Fibroblast of lung (primary cell): ENCODE measurements at places on chromosomes 6 and 20.

- H3K27ac ChIP-seq, result peak overlapping the region; percentile 32
- H3K27me3 ChIP-seq, result no peaks in the 10 kb centered on the region
- peak; percentile 86 for DNase-seq
- H3K36me3 ChIP-seq, result no peaks in the 10 kb centered on the region
- no peak overlapping the region for H3K4me3 ChIP-seq
Measured at GRCh38 chr20:50744143-50744792, 12.9 kb downstream of the PARD6B start.

- H3K36me3 ChIP-seq, result no peaks in the 10 kb centered on the region
- peaks cover 30% of the 10 kb centered on the region for H3K4me1 ChIP-seq
- peak overlapping the region; percentile 85 for H3K27ac ChIP-seq
- peak; percentile 100 for DNase-seq
Measured at GRCh38 chr6:30752157-30752927, 8.0 kb upstream of the IER3 start.

- H3K36me3 ChIP-seq, result peaks cover 3% of the 10 kb centered on the region
- H3K27ac ChIP-seq, result no peak overlapping the region
- no peak for DNase-seq
- no peaks in the 10 kb centered on the region for H3K27me3 ChIP-seq
Measured at GRCh38 chr6:3743541-3743940, 8.0 kb downstream of the PXDC1 start.

DNA sequence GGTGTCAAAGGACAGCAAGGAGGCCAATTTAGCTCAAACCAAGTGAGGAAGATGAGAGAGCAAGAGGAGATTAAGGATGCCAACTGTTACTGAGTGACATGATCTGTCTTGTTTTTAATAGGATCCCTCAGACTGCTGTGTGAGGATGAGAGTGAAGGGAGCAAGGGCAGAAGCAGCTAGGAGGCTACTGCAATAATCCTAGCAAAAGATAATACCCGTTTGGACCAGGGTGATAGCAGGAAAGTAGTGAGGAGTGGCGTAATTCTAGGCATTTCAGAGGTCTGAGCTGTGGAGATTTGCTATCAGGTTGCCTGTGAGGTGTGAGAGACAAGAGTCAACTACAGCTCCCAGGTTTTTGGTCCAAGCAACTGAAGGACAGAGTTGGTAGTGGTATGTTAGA, 14.7 kb downstream of the UBE2V1 start:
- no peaks in the 10 kb centered on the region for H3K27me3 ChIP-seq
- no peak for DNase-seq
- peaks cover 10% of the 10 kb centered on the region for H3K4me1 ChIP-seq
- no peak overlapping the region for H3K27ac ChIP-seq

DNA sequence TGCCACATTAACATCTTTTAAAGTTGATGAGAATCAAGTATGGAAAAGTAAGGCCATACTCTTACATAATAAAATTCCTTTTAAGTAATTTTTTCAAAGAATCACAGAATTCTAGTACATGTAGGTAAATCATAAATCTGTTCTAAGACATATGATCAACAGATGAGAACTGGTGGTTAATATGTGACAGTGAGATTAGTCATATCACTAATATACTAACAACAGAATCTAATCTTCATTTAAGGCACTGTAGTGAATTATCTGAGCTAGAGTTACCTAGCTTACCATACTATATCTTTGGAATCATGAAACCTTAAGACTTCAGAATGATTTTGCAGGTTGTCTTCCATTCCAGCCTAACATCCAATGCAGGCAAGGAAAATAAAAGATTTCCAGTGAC, 11.6 kb downstream of the PLN start:
- no peak overlapping the region for H3K4me3 ChIP-seq
- DNase-seq, result no peak
- H3K27ac ChIP-seq, result no peak overlapping the region
- H3K27me3 ChIP-seq, result no peaks in the 10 kb centered on the region
- H3K4me1 ChIP-seq, result peaks cover 4% of the 10 kb centered on the region

GRCh38 chr20:10823585-10823984, 149.8 kb upstream of the JAG1 start:
- no peak overlapping the region for H3K27ac ChIP-seq
- peaks cover 5% of the 10 kb centered on the region for H3K27me3 ChIP-seq
- no peaks in the 10 kb centered on the region for H3K36me3 ChIP-seq
- DNase-seq, result no peak

DNA sequence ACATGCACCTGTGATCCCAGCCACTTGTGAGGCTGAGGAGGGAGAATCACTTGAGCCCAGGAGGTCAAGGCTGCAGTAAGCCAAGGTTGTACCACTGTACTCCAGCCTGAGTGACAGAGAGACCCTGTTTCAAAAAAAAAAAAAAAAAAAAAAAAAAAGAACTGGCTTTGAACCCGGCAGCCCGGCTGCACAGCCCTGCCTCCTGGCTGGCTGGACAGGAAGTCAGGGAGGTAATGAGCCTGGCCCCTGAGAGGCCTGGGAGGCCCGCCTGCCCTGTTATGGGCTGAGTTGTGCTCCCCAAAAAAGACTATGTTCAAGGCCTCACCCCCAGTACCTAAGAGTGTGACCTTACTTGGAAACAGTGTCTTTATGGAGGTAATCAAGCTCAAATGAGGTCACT, 65.6 kb downstream of the ABHD12 start:
- H3K4me1 ChIP-seq, result peaks cover 2% of the 10 kb centered on the region
- H3K36me3 ChIP-seq, result peaks cover 9% of the 10 kb centered on the region

GRCh38 chr6:142489722-142490610, 188.2 kb downstream of the ADGRG6 start:
- H3K27me3 ChIP-seq, result no peaks in the 10 kb centered on the region
- H3K4me3 ChIP-seq, result no peak overlapping the region
- no peak for DNase-seq
- H3K27ac ChIP-seq, result no peak overlapping the region
- H3K36me3 ChIP-seq, result no peaks in the 10 kb centered on the region
- H3K4me1 ChIP-seq, result no peaks in the 10 kb centered on the region

- peaks cover 38% of the 10 kb centered on the region for H3K4me1 ChIP-seq
- peak overlapping the region; percentile 97 for H3K27ac ChIP-seq
- no peaks in the 10 kb centered on the region for H3K27me3 ChIP-seq
- H3K36me3 ChIP-seq, result no peaks in the 10 kb centered on the region
- DNase-seq, result peak; percentile 96
- H3K4me3 ChIP-seq, result no peak overlapping the region
Measured at GRCh38 chr6:111552241-111552744, 53.4 kb downstream of the TRAF3IP2 start.

DNA sequence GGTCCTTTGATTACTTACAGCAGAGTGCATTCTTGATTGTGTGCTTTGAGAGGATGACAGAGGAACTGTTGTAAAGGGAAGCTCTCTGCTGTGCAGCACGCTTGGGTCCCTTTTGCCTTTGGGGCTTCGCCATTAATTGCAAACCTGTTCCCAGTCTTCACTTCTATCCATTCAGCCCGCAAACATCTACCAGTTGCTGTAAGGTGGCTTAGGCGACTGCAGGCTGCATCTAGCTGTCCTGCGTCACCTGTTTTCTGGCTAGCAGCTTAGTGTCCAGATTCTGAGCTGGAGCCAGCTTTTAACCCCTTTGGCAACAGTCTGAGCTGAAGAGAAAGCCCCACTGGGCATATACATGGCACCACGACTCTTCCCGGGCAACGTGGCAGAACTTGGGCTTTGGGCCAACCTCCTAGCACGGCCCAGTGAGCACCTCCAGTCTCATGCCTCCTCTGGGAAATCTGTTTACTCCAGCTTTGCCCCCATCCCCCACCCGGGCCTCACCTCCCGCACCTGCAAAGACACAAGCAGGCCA, 2.5 kb upstream of the FASTKD5 start:
- H3K4me1 ChIP-seq, result peaks cover 2% of the 10 kb centered on the region
- no peak overlapping the region for H3K4me3 ChIP-seq
- no peaks in the 10 kb centered on the region for H3K27me3 ChIP-seq
- DNase-seq, result no peak
- H3K36me3 ChIP-seq, result no peaks in the 10 kb centered on the region
- H3K27ac ChIP-seq, result no peak overlapping the region

- H3K4me1 ChIP-seq, result no peaks in the 10 kb centered on the region
- H3K27me3 ChIP-seq, result no peaks in the 10 kb centered on the region
- H3K4me3 ChIP-seq, result no peak overlapping the region
Measured at GRCh38 chr6:105014448-105014847, 57.5 kb downstream of the LIN28B start.

DNA sequence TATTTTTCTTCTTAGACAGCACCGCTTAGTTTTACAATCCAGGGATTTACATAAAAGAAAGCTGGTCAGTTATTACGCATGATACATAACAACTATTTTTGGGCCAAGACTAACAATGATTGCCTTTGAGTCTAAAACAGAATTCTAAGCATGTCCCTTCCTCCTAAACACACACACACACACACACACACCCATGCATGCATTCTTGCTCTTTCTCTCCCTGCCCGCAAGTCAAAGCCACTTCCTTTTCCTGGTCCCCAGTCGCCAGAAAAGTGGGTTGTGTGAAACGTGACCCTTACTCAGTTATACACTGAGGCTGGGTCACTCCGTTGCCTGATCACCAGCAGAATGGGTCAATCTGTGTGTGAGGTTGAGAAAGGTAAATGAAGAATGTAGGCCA, 31.4 kb downstream of the FYN start:
- H3K36me3 ChIP-seq, result no peaks in the 10 kb centered on the region
- H3K27ac ChIP-seq, result peak overlapping the region; percentile 43
- DNase-seq, result peak; percentile 98
- H3K27me3 ChIP-seq, result no peaks in the 10 kb centered on the region
